ENCODE measurements at places on chromosomes 5 and 9. TPM values are rescaled to one million over a fixed set of nuclear protein-coding genes. Genes with fewer than 3 reads are reported as not detected.

ALDH7A1 gene
- total RNA-seq: 45.3 TPM

GALNT12 gene
- 72.3 TPM for total RNA-seq

ENHO gene
- not detected for total RNA-seq

CDH12 gene
- not detected for total RNA-seq

TMC1 gene
- total RNA-seq: 0.28 TPM

PPP2R2B gene
- total RNA-seq: 0.18 TPM

LMX1B gene
- total RNA-seq: not detected

ANKRD20A1 gene
- total RNA-seq: not detected

EPB41L4B gene
- total RNA-seq: not detected

FBN2 gene
- total RNA-seq: 217 TPM

SCGB3A2 gene
- not detected for total RNA-seq

MZB1 gene
- total RNA-seq: not detected

ORM1 gene
- not detected for total RNA-seq

CCIN gene
- total RNA-seq: 2.7 TPM
